ENCODE measurements at places on chromosomes 5 and 9. TPM values are rescaled to one million over a fixed set of nuclear protein-coding genes. Genes with fewer than 3 reads are reported as not detected.

Gene GOLM1
- total RNA-seq: 73.2 TPM

Gene SLC45A2
- total RNA-seq: not detected

Gene SLC36A3
- not detected for total RNA-seq

Gene WNT8A
- total RNA-seq: not detected

Measured in regular cardiac myocyte (primary cell).